ENCODE measurements at places on chromosomes 2 and 18. TPM values are rescaled to one million over a fixed set of nuclear protein-coding genes. Genes with fewer than 3 reads are reported as not detected.

INHBB gene
- total RNA-seq, result 0.09 TPM

DNA sequence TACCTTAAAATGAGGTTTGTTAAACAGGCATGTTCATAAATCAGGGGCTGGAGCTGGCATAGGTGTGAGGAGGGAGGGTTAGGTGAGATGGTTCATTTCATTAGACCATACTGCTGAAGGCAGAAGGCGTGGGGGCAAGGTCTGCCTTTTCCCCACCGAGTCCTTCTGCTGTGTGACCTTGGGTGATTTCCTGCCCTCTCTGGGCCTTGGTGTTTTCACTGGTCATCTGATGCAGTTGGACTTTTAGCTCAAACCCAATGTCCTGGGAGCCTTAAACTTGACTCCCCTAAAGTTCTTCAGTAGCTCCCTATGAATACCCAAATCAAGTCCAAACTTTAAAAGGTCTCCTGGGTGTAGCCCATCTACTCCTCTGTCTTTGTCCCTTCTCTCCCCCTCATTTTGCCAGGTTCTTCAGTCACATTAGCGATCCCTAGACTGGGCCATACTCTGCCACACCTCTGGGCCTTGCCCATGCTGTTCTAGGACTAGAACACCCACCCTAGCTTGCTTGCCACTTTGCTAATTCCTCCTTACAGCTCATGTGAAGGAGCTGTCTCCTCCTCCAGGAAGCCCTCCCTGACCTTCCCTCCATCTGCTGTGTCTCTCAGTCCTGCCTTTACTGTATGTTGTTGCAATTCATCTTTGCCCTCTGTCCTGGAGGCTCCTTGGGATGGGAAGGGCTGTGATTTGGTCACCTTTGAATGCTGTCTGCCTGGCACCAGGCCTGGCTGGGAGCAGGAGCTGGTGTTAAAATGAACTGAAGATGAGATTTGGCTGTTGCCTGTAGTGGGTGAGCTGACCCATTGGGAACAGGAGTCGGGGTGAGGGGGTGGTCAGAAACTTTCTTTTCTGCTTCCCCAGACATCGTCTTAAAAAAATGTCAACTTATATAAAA, 85.4 kb upstream of the HS6ST1 start:
- DNase-seq, result no peak

TXNDC2 gene
- 0.13 TPM for total RNA-seq

- no peak for DNase-seq
Measured at GRCh38 chr18:33914399-33914798, 310.3 kb downstream of the NOL4 start.

Measured in A673 (cell line).